ENCODE measurements at places on chromosomes 3 and 15.

DNA sequence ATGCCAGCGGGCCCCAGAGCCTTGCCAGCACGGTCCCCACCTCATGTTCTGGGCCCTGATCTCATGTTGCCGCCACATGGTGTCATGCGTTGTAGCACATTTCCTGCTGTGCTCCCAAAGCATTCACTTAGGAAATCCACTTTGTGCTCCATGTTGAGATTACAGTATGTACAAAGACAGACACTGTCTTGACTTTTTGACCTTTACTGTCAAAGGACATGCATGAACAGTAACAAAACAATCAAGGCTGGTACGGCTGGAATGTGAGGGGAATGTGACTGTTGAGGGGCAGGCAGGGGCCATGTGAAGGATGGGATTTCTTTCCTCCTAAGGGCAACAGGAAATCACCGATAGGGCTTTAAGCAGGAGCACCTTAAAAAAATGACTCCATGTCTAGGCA is 53.3 kb upstream of the RPL32 start:
- no peak for DNase-seq

DNA sequence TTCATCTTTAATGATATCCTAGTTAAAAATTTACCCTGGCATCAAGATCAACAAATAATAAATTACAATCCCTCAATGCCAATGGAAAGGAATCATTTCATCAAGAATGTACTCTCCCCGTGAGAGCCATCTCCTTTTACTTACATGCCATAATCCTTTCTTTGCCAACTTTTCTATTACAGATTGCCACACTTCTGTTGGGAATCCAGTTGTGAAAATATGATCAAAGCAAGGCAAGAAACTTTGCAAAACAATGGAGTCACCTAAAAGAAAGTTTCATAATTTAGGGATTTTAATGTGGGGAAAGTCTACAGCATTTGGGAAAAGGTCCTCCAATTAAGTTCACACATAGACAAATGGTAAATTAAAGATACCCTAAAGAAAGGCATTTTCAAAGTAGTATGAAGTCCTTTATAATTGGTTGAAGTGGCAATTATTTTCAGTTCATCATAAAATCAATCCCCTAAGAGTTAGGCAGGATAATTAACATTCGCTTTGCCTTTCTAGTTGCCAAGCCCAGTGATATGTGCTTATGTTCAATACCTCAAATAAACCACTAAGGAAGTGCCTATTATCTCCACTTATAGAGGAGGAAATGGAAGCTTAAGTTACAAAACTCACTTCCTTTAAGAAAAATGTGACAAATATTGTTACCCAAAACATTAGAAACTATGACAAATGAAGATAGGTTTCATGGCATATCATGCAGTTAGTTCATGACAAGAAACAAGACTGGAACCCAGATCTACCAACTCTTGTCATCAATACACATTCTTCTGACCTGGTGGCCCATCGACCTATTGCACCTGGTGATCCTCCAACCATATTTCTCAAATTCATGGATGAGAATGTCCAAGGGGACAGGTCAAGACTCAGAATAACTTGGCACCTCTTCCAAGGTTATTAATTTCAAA is 49.1 kb downstream of the TRANK1 start:
- no peak for DNase-seq

- no peak for DNase-seq
Measured at GRCh38 chr3:194465920-194466570, 20.8 kb downstream of the ATP13A3 start.

DNA sequence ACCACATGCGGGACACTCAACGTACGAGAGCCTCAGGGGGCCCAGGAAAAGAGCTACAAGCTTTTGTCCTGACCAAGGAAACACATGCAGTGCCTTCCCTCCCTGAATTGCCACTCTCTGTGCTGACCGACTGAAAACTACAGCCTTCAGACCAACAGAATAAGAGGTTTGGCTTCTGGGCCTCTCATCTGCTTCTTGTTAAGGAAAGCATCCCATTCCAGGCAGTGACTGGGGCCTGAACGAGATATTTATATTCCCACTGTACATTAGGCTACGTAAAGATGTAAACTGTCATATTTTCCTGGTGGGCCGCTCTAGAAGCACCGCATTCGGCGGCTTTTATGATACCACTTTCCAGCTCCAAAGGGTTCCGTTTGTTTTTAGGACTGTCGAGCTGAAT is 208.9 kb upstream of the TPM1 start:
- no peak for DNase-seq

GRCh38 chr15:84988909-84989644 is 7.4 kb downstream of the PDE8A start:
- DNase-seq, result no peak

DNA sequence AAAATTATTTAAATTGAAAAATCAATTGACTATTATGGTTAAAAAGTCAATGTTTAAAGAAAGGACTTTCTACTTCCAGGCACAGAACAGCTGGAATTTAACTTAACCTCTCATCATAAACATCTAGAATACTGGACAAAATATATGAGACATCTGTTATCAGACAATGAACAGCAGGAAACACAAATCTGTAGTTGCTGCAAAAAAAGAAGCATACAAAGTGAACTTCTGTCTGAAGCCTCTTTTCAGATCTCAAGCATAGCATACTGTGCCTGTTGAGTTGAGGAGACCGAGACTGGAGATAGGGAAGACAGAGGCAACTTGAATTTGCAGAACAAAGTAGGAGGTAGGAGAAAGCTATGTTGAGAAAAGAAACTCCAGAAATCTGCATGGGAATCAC is 140.0 kb upstream of the CBLB start:
- DNase-seq, result no peak

DNA sequence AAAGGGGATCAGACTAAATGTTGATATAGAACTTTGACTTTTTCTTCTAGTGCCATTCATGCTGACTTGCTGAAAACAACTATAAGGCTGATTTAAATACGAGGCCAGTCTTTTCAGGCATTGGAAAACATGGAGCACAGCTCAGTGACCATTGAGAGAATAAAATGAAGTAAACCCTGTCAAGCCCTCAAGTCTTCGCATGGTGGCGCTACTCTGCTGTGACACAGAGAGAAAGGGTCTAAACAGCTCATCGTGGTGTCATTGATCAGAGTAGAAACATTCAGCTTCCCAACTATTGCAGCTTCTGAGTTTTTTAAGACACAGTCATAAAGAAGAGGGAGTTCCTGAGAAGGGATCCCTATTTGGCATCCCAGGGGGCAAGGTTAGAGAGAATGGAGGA is 716.2 kb downstream of the DIPK2A start:
- no peak for DNase-seq

DNA sequence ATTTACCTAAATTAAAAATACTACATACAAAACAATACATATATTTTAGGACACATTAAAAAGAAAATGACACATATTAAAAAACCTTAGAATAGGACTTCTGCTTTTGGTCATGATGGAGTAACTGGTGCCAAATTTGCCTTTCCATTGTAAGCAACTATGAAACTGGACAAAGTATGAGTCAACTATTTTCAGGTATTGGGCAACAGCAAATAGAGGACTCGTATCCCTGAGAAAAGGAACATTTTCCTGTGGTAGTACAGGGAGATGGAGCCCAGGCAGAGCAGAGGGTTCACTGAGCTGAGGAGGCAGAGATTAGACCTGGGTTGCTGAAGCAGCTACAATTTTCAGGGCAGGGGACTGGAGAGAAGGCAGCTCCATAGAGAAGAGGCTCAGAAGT is 14.7 kb downstream of the CCR1 start:
- DNase-seq, result no peak

DNA sequence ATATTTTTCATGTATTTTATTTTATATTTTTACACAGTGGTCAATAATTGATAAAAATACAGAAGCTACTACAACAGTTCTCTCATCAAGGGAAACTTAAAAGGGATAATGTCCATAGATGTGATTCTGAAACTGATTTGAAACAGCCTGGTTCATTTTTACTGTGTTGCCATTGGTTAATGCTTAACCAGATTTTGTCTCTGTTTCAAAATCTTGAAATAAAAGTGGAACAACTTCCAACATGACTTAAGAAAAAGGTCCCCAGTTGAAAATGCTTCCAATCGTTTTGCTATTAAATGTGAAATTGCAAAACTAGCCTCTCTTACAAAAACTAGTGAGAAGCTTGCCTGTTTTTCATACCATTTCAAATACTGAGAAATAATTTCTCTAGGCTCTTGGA is 240.7 kb downstream of the LPP start:
- DNase-seq, result no peak

- no peak for DNase-seq
Measured at GRCh38 chr15:93706495-93707292, 524.7 kb upstream of the MCTP2 start.

DNA sequence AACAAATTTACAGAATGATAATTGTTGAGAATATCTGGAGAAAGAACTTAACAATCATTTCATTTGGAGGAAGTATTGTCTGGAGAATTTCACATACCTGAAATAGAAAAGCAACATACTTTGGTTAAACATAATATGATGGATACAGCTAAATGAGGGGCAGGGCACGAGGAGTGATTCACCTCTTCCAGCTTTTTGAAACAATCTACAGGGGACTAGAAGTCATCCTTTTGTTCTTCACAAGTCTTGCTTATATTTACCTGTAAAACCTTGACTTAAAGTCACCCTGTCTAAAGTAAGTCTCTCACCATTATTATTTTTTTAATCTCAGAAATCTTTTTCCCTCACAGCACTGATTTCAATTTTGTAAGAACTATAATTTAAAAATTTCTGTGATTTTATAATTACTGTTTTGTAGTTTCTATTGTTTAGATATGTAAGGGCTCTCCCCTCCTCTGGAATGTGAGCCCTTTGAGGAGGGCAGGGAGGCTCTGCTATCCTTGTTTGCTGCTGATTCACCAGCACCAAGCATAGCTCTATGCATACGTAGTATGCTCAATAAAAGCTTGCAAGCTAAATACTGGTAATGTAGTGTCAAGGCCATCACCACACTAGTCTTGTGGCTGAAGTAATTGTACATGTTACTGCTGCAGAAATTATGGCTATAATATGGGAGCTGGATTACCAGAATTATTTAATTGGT is 193.9 kb upstream of the THRB start:
- no peak for DNase-seq

DNA sequence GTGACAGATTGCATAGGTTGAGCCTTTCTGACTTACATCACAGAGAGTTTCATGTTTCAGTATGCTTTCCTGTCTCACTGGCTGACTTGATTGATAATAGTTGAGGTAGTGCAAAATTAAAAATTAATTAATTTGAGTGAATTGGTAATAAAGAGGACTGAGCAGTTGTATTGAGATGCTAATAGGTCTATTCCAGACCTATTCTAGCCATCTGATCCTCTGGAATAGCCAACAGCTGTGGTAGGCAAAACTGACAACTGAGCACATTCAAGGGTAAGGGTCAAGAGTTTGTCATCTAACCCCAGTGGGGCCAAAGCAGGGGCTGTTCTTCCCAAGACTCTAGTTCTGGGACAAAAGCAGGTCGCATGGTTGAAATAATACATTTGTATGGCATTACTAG is 132.4 kb downstream of the EPHA3 start:
- DNase-seq, result no peak

DNA sequence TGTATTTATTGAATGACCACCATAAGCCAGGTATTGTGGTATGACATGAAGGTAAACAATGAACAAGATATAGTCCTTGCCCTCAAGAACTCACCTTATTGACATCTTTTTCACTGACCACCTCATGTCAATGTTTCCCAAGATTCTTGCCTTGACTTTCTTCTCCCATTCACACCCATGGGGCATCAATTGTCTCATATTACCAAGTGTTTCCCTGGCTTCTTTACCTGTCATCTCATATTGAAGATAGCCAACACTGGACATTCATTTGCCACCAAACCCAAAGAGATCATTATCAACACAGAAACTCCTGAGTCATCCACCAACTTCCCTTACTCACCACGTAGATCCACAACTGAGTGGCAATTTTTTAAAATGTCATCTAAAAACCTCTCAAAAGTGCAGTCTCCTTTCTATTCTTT is 2.2 kb downstream of the EFHB start:
- DNase-seq, result no peak

DNA sequence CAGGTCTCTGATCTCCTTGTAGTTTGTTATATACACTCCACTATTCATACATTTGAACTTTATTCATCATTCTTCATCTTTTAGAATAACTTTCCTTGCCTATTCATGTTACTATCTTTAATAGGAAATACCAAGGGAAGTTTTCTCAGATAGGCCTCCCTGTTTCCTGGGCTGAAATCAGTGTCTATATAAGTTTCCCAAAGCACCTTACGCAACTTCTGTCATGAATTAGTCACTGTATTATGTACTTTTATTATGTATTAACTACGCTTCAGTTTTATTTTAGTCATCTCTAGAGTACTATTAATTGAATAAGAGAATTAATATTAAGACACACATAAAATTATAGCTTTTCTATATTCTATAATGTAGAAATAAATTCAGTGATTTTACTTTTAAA is 1481.5 kb downstream of the OTOL1 start:
- no peak for DNase-seq
